Epithelial cell of proximal tubule (primary cell): ENCODE measurements at places on chromosomes 7 and 10. TPM values are rescaled to one million over a fixed set of nuclear protein-coding genes. Genes with fewer than 3 reads are reported as not detected.

The CALHM3 gene
- not detected in 2 replicates for total RNA-seq

The PTN gene
- 16.8 and 21.5 TPM in 2 replicates for total RNA-seq

The UPK3B gene
- total RNA-seq = not detected in 2 replicates

The CHCHD1 gene
- total RNA-seq = 62.5 and 89.8 TPM in 2 replicates

The AGBL3 gene
- total RNA-seq = 1.7 and 4.0 TPM in 2 replicates

DNA sequence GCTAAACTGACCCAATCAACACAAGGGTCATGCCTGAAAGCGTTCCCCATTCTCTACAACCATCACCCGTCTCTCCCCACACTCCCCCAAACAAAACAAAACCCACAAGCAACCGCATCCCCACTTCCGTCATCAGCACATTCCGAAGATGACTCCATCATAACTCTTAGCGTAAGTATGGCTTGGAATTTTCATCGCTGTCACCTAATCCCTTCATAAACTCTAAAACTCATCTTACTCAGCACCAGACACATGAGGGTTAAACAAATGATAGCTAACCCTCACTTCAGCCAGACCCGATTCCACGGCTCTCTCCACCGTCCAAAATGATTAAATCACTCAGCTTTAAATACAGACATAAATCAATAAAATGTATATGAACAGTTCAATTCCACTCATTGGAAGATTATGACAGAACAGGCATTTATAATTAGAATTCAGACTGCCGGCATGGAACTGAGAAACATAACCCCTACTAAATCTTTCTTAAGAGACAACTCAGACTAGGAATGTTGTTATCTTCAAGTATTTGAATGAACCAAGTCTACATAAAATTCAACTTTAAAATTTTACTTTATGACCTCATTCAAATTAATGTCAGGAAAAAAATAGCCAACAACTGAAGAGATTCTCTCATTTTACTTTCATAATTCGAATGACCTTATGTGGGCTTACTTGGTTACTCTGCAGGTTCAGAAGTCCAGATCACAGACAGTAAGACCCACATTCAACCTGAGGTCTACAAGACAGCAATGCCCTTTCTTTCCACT, 215.9 kb downstream of the PARD3 start:
- DNase-seq = no peak

- DNase-seq = no peak
Measured at GRCh38 chr7:103636153-103636552, 190.1 kb upstream of the SLC26A5 start.

GRCh38 chr10:4262870-4263600, 478.0 kb upstream of the KLF6 start:
- DNase-seq = no peak

GRCh38 chr10:130022511-130023299, 58.6 kb upstream of the EBF3 start:
- no peak for DNase-seq
